ENCODE measurements at places on chromosomes 7 and 10. TPM values are rescaled to one million over a fixed set of nuclear protein-coding genes. Genes with fewer than 3 reads are reported as not detected.

DNA sequence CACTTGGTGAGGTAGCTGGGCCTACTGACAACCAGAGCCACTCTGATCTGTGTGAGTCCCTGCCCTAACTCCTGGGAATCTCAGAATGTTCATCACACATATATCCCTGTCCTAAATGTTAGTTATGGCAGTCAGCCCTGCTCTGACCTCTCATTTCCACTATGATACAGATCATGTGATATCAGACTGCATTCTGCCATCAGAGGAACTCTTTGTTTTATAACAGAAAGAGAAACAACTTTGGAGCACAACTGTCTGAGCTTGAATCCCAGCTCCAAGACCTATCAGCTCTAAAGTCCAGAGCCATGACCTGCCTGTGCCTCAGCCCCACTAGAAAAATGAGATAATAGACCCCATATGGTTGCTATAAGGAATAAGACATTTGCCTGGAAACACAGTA is 54.6 kb upstream of the ABCB4 start:
- H3K36me3 ChIP-seq: no peaks in the 10 kb centered on the region
- no peak overlapping the region for H3K4me3 ChIP-seq
- H3K4me1 ChIP-seq: no peaks in the 10 kb centered on the region
- no peak for DNase-seq

- no peak overlapping the region for H3K4me3 ChIP-seq
- no peaks in the 10 kb centered on the region for H3K27me3 ChIP-seq
- H3K4me1 ChIP-seq: peaks cover 53% of the 10 kb centered on the region
- no peaks in the 10 kb centered on the region for H3K36me3 ChIP-seq
- no peak overlapping the region for H3K27ac ChIP-seq
- DNase-seq: no peak
Measured at GRCh38 chr7:55548295-55548731, 24.0 kb downstream of the VOPP1 start.

GRCh38 chr7:73427902-73428787 is 5.4 kb upstream of the FZD9 start:
- no peak overlapping the region for H3K27ac ChIP-seq
- peaks cover 8% of the 10 kb centered on the region for H3K27me3 ChIP-seq
- no peaks in the 10 kb centered on the region for H3K36me3 ChIP-seq
- no peak for DNase-seq

DNA sequence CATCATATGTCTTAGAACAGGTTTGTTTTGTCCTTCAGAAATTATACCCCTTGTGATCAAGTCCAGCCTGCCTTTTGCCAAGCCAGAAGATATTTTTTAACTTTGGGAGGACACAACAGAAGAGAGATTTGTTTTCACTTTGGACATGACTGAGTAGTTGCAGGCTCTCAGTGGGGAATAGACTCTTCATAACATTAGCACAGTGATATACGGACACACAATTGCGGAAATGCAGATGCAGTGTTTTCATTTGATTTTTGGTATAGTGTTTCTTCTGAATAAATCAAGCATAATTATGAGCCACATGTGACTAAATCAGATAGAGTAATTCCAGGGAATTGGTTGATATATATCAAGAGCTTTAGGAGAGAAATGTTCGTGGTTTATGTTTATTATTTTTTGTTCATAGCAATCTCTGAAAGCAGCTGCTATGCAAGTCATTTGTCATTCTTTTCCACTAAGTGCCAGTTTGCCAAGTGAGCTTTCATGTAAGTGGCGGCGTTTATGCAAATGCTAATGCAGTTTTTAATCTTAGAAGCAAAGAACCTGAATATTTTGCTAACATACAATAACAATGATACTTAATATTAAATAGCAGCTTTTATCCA is 69.6 kb upstream of the HDAC9 start:
- H3K27me3 ChIP-seq: no peaks in the 10 kb centered on the region
- H3K4me3 ChIP-seq: no peak overlapping the region
- peaks cover 18% of the 10 kb centered on the region for H3K4me1 ChIP-seq
- no peak overlapping the region for H3K27ac ChIP-seq

DNA sequence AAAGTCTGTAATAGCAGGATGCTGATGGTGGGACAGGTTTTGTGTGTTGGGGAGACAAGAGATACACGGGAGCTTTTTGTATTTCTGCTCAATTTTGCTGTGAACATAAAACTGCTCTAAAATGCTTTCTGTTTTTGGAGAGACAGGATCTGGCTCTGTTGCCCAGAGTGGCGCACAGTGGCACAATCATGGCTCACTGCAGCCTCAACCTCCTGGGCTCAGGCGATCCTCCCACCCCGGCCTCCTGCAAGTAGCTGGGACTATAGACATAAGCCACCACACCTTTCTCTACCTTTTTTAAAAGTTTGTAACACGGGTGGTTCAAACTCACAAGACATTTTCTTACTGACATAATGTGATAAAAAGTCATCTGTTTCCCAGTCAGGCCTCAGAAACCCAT is 14.3 kb downstream of the CREB3L2 start:
- H3K4me1 ChIP-seq: peaks cover 99% of the 10 kb centered on the region
- H3K36me3 ChIP-seq: no peaks in the 10 kb centered on the region
- no peaks in the 10 kb centered on the region for H3K27me3 ChIP-seq
- DNase-seq: no peak
- H3K27ac ChIP-seq: no peak overlapping the region
- H3K4me3 ChIP-seq: no peak overlapping the region

- no peak overlapping the region for H3K4me3 ChIP-seq
- no peaks in the 10 kb centered on the region for H3K36me3 ChIP-seq
- DNase-seq: peak; percentile 60
- H3K4me1 ChIP-seq: peaks cover 1% of the 10 kb centered on the region
Measured at GRCh38 chr7:143145-143751, 49.1 kb upstream of the FAM20C start.

GRCh38 chr7:141203586-141203985 is 129.7 kb downstream of the TMEM178B start:
- no peak overlapping the region for H3K4me3 ChIP-seq
- no peaks in the 10 kb centered on the region for H3K36me3 ChIP-seq
- DNase-seq: no peak
- H3K27me3 ChIP-seq: no peaks in the 10 kb centered on the region

DNA sequence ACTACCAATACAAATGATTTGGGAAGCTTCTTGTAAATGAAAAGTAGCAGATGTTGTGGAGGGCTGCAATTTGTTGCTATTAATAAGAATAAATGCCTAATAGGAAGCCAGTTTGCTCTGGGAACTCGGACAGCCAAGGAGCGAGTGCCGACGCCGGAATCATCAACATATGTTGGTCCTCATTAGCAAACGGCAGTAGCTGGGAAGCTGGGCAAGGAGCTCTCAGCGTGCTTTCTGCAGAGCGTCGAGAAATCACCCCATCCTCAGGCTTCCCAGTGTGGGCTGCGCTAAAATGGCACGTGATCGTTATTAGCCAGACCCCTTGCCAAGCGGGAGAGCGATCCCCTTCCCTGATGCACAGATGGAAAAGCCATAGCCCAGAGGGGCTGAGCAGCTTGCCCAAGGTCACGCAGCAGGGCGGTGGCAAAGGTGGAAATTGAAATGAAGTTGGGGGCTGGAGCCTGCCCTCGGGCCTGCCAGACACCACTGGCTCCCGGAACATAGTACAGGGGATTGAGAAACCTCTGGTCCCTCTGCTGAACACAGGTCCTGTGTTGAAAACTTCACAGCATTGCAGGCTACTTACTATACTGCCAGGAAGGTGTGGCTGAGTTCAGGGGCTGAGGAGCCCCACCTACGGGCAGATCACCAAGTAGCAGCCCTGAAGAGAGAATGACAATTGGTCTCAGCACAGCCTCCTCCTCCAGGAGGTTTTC is 326.9 kb downstream of the PLXNA4 start:
- no peak for DNase-seq
- H3K4me3 ChIP-seq: no peak overlapping the region
- no peaks in the 10 kb centered on the region for H3K36me3 ChIP-seq
- no peak overlapping the region for H3K27ac ChIP-seq
- no peaks in the 10 kb centered on the region for H3K27me3 ChIP-seq

ANKRD61 gene
- total RNA-seq: not detected

LRRTM3 gene
- total RNA-seq: not detected

Measured in heart left ventricle (tissue), 16 donors.